Regular cardiac myocyte (primary cell): ENCODE measurements at places on chromosomes 12 and 14. TPM values are rescaled to one million over a fixed set of nuclear protein-coding genes. Genes with fewer than 3 reads are reported as not detected.

PPFIA2 gene
- 0.85 and 0.96 TPM in 2 replicates for total RNA-seq

ALKBH2 gene
- total RNA-seq: 20.3 and 23.0 TPM in 2 replicates

RAD51AP1 gene
- total RNA-seq: 7.3 and 27.4 TPM in 2 replicates

REC8 gene
- total RNA-seq: 0.56 and 0.77 TPM in 2 replicates

PLEKHA5 gene
- 11.9 and 31.0 TPM in 2 replicates for total RNA-seq

LTBP2 gene
- 156 and 186 TPM in 2 replicates for total RNA-seq

TMEM233 gene
- 0.56 and 1.9 TPM in 2 replicates for total RNA-seq

MYF5 gene
- not detected in 2 replicates for total RNA-seq

PLEKHD1 gene
- total RNA-seq: under 0.01 TPM in 1 of 2 replicates, not detected in the other

LMNTD1 gene
- 0.38 TPM in 1 of 2 replicates, not detected in the other for total RNA-seq

PRMT5 gene
- 43.1 and 128 TPM in 2 replicates for total RNA-seq

NACA gene
- 1,071 and 1,180 TPM in 2 replicates for total RNA-seq

TOMM20L gene
- not detected in 2 replicates for total RNA-seq

GPR65 gene
- 0.19 and 0.28 TPM in 2 replicates for total RNA-seq

GLIPR1L2 gene
- 0.19 and 2.3 TPM in 2 replicates for total RNA-seq

PPHLN1 gene
- 73.9 and 74.0 TPM in 2 replicates for total RNA-seq

NTF3 gene
- total RNA-seq: 0.96 and 5.4 TPM in 2 replicates

SLC6A15 gene
- 0.77 and 0.85 TPM in 2 replicates for total RNA-seq

TAS2R13 gene
- total RNA-seq: 0.58 and 1.1 TPM in 2 replicates

TSHR gene
- total RNA-seq: not detected in 2 replicates

PLA2G1B gene
- not detected in 2 replicates for total RNA-seq

AICDA gene
- total RNA-seq: not detected in 2 replicates

SMCO2 gene
- total RNA-seq: not detected in 2 replicates

LRRC23 gene
- total RNA-seq: 8.6 and 18.0 TPM in 2 replicates

LRFN5 gene
- 0.19 and 0.28 TPM in 2 replicates for total RNA-seq

DBX2 gene
- total RNA-seq: not detected in 2 replicates

SLC25A21 gene
- total RNA-seq: under 0.01 and 0.58 TPM in 2 replicates

C12orf60 gene
- 0.28 and 1.5 TPM in 2 replicates for total RNA-seq

ANO2 gene
- 0.19 and 0.85 TPM in 2 replicates for total RNA-seq

NPFF gene
- not detected in 2 replicates for total RNA-seq

PAX9 gene
- total RNA-seq: not detected in 2 replicates

BMP4 gene
- 2.7 and 10.7 TPM in 2 replicates for total RNA-seq

KRT2 gene
- not detected in 2 replicates for total RNA-seq

TUBA1A gene
- 439 and 1,042 TPM in 2 replicates for total RNA-seq

BTBD7 gene
- total RNA-seq: 20.7 and 22.8 TPM in 2 replicates

APOF gene
- total RNA-seq: not detected in 2 replicates

SCN8A gene
- 3.5 and 7.6 TPM in 2 replicates for total RNA-seq

C12orf56 gene
- total RNA-seq: 0.19 and 0.28 TPM in 2 replicates

OAS3 gene
- 3.4 and 9.2 TPM in 2 replicates for total RNA-seq

C14orf132 gene
- 1.9 and 20.9 TPM in 2 replicates for total RNA-seq
